ENCODE measurements at places on chromosomes 7 and 10.

DNA sequence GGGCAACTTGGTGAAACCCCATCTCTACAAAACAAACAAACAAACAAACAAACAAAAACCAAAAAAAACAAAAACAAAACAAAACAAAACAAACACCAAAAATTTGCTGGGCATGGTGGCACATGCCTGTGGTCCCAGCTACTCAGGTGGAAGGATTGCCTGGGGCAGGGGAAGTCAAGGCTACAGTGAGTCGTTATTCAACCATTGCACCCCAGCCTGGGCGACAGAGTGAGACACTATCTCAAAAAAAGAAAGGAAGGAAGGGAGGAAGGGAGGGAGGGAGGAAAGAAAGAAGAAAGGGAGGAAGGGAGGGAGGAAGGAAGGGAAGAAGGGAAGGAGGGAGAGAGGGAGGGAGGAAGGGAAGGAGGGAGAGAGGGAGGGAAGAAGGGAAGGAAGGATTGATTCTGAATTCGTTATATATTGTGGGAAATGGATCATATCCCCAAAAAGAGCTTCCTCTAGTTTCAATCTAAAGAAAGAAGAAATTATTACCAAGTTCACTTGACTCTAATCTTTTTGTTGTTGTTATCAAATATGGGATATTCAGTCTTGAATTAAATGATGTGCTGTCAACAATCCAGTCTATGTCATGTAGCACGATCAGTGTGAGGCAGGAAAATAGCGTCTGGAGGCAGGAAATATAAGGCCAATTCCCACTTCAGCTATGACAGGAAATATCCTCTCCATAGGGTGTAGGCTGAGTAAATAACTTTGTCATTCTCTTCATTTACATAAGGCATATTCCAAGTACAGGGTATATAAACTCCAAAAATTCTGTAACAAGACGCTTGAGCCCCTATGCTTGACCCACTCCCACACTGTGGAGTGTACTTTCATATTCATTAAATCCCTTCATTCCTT, 26.2 kb upstream of the TRIM24 start:
- no peak for DNase-seq

GRCh38 chr10:71545001-71545400, 148.3 kb downstream of the CDH23 start:
- no peak for DNase-seq

DNA sequence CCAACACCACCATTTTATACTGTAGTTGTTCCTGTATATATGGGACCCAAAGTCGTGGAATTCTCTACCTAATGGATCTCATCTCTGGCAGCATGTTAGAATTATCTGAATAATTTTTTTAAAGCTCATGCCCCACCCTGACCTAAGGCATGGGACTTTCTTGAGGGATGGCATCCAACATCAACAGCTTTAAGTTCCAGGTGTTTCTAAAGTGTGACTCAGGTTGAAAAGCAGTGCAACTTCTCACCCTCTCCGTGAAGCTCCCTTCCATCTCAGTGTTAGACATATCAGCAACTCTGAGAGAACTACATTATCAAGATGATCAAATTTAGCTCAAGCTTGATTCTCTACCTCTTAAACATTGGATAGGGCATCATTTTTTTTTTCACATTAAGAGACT, 18.1 kb upstream of the RAB18 start:
- no peak for DNase-seq

GRCh38 chr7:26153241-26153822, 1.3 kb downstream of the NFE2L3 start:
- DNase-seq = no peak

DNA sequence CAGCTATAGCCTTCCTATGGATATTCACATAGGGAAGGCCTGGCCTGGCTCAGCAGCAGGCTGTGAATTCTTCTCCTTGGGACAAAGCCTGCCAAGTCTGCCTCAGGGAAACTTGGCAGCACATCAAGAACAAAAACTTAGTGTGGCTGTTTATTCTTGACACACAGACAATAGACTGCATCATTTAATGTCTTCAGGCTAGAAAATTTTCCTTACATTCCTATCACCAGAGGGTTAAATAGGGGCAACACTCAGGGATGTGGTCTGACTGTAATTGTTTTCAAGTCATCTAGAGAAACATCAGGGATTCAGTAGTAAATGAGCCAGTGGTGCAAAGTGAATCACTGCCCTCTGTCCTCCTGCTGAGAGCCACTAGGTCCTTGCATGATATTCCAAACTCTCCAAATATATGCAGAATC, 137.3 kb downstream of the SEMA3C start:
- no peak for DNase-seq

DNA sequence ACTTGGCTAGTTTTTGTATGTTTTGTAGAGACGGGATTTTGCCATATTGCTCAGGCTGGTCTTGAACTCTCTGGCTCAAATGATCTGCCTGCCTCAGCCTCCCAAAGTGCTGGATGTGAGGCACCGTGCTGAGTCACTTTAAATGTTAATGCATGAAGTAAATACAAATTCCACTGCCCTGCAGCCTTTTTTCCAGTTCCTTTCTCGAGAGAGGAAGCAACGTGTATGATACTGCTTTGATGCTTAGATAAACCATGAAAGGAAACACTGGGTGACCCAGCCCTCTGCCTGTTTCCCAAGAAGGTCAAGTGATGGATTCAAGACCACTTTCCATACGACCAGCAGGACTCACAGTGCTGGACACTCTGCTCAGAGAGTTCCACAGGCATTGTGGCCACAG, 11.3 kb upstream of the MRPS24 start:
- DNase-seq = no peak

- no peak for DNase-seq
These were observed 273.1 kb downstream of the PHTF2 start for GRCh38 chr7:78071491-78072200.

GRCh38 chr7:132386201-132386681, 190.0 kb downstream of the PLXNA4 start:
- no peak for DNase-seq

- peak; percentile 40 for DNase-seq
These were observed 119.5 kb downstream of the RNF216 start for GRCh38 chr7:5661942-5662341.

GRCh38 chr10:108849688-108850087, 1073.6 kb downstream of the XPNPEP1 start:
- DNase-seq = no peak

- no peak for DNase-seq
These were observed 524.6 kb downstream of the LRMDA start for GRCh38 chr10:75955973-75956502.

GRCh38 chr7:150780292-150780691, 19.9 kb downstream of the TMEM176B start:
- no peak for DNase-seq

GRCh38 chr10:31368724-31369123, 49.7 kb downstream of the ZEB1 start:
- no peak for DNase-seq

DNA sequence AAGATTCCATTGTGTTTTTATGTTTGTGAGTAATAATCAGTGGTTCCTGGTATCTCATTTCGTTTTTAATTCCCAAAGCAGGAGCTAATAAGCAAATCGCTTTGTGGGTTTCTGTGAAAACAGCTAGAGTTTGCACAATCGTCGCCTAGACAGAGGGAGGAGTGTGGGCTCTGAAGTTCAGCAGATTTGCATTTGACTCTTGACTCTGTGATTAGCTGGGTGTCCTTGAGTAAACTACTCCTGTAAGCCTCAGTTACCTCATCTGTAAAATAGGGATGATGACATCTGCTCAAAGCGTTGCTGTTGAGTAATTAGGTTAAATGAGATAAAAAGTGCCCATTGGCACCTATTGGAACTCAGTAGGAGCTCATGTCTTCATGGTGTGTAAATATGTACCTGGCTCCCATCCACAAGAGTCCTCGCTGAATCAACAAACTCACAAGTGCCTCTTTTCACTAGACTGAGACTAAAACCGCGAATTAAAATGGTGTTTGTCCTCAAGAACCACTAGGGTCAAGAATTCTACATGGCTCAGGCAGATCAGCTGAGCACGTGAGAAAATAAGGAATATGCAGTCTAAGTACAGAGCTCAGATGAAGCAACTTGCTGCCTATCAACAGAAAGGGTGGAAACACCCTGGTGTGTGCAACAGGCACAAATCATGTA, 385.8 kb upstream of the C7orf33 start:
- DNase-seq = no peak

GRCh38 chr7:77525231-77525630, 11.9 kb upstream of the PTPN12 start:
- no peak for DNase-seq

GRCh38 chr7:118104812-118105441, 79.0 kb upstream of the LSM8 start:
- DNase-seq = peak; percentile 52

DNA sequence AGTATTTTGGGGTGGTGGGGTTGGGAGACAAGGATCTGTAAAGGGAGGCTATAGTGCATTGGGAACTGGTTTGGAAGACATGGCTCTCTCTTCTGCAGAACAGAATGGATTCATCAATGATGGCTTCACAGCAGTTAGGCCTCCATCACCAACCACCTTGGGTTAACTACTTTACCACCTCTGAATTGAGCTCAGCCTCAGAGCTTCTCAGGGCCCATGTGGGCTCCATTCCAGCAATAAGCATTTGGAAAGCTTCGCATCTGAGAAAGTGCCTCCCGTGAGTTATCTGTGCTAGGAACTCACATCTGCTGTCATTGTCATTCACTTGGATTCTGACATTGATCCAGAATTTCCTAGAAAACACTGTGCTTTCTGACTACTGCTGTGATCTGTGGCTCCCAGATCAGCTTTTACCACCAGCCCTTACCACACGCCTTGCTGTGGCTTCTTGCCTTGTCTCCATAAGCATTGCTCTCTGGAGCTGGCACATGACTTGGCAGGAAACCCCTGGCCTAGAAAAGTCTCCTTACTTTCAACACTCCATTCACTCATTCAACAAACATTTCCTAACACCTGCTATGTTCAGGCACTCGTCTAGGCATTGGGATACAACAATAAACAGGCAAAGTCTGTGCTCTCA, 70.7 kb upstream of the ADO start:
- DNase-seq = no peak

GRCh38 chr7:119320316-119320715, 952.7 kb upstream of the KCND2 start:
- no peak for DNase-seq

GRCh38 chr10:8352171-8353075, 297.9 kb downstream of the GATA3 start:
- no peak for DNase-seq

- peak; percentile 65 for DNase-seq
These were observed 183.7 kb upstream of the KLF14 start for GRCh38 chr7:130917669-130918128.

DNA sequence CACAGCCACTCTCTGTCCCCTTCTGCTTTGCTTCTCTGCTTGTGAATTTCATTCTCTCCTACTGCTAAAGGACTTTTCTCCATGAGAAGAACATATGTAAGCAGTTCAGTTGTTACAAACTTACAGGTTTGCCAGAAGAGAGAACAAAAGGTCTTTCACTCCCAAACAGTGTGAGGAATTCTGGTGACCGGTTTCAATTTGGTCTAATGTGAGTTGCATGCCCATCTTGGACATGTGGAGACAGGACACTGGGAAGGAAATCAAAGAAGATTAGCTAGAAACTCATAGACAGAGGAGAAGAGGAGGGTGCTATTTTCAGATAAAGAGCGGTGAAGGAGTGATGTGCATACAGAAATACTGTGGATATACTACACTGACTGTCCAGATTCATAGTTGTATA, 209.5 kb upstream of the INHBA start:
- no peak for DNase-seq

DNA sequence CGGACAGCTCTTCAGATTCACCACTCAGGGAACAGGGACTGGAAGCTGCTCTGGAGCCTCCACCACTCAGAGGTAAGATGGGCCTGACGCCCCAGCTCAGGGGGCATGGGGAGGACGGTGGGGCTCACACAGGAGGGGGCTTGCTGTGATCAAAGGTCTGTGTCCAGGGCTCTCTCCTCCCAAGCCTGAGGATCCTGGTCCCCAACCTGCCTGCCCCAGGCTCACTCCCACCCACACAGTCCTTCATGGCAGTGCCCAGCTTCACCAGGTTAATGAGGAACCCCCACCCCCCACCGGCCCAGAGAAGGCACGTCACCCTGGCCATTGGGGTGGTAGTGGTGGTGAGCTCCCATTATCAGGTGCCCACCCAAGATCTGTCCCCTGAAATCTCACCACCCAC, 926.7 kb upstream of the ZNF722 start:
- no peak for DNase-seq

- no peak for DNase-seq
These were observed 682.8 kb downstream of the MAGI2 start for GRCh38 chr7:78770422-78771410.
